ENCODE measurements at places on chromosomes 6 and 20.

DNA sequence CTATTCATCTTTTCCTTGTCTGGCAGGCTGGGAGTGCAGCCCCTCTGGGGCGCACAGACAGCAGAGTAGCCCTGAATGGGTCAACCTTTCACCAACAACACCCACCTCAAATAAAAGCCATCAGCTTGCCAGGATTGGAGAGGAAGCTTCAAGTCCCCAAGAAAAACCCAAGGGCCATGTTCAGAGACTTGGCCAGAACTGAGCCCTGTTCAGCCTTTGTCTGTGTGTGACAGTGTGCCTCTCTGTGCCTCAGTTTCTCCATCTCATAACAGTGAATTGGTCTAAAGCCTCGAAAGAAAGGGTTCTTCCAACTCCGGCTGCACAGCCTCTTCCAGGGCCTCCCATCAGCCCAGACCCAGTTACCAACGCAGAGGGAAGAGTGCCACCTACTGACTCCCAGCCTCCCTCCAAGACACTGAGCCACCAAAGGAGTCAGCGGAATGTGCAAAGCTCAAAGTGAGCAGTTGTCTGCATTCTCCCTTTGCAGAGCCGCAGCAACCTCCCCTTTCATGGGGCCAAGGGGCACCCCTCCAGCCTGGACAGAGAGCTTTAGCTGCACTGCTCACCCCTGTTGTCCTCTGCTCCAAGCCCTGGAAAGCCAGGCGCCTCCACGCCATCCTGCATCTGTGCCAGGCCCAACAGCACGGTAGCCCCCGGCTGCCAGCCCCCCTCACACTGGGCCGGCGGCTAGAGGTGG, 82.7 kb upstream of the TOP1 start:
- no peak for DNase-seq

GRCh38 chr6:131754715-131755567, 44.1 kb upstream of the CTAGE9 start:
- no peak for DNase-seq

GRCh38 chr20:50821994-50822393, 27.1 kb downstream of the BCAS4 start:
- DNase-seq: no peak

- DNase-seq: no peak
Observed at GRCh38 chr6:119950681-119951080, 601.1 kb upstream of the MAN1A1 start.

DNA sequence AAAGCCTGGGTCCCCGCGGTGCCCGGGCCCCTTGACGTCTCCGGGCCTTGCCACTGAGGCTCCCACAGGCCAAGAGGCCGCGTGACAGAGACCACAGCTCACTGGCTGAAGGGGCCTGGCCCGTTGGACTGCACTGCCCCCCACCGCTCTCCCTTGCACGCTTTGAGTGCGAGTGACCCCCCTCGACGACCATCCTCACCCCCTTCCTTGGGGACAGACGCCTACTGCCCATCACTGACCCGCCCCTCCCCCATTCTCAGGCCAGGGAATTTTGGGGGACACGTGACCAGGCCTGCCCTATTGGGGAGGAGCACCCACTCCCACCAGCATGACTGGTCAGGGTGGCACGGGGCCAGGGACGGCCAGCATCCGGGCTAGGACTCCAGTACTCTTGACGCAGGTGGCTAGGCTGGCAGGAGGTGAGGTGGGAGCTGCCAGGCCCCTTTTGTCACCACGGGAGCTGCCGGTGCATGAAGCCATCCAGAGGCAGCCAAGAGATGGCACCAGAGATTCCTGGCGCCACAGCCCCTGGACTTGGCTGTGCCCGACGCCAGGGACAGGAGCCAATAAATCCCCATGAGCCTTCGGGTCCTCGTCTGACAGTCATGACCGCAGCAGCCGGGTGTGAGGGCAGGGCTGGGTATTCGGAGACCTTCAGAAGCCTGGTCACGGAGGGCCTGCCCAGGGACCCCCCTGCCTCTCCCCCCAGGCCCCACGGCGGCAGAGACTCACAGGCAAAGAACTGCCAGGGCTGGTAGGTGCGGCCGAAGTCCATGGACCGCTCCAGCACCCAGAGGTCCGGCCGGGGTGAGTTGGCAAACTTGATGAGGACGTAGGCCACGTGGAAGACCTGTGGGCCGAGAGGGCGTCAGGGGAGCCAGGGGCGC, 14.5 kb downstream of the LAMA5 start:
- DNase-seq: no peak

DNA sequence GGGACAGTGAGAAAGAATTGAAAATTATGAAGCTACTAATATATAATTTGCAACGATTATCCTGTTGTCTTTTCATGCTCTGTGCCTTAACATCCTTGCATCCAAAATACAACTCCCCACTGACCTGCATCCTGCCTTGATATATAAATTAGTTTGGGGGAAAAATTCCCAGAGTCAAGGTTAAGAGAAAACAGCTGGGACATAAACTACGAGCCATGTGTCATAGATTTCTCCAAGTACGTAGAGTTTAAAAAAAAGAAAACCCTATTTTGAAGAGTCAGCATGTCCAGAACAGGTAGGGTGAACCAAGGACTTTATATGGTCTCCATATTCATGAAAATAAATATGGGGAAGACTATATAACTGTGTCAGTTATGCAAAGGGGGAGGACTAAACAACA, 123.8 kb upstream of the MARCKS start:
- no peak for DNase-seq

DNA sequence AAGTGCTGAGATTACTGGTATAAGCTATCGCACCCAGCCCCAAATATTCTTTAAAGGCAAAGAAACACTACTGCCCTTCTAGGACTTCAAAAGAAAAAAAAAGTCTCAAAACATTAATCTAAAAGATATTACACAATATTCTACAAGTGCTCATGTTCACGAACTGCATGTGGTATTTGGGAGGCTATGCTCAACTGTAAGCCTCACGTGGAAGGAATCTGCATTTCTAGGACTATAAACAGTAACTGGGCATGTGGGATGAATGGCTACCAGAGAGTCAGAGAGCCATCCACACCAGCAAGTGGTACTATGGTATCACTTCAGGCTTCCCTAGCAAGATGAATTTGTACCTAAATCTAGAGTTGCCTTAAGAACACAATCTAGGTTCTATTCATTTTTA, 50.0 kb downstream of the FKBP5 start:
- DNase-seq: no peak

GRCh38 chr6:138307816-138308730, 69.6 kb upstream of the SMIM28 start:
- DNase-seq: no peak

DNA sequence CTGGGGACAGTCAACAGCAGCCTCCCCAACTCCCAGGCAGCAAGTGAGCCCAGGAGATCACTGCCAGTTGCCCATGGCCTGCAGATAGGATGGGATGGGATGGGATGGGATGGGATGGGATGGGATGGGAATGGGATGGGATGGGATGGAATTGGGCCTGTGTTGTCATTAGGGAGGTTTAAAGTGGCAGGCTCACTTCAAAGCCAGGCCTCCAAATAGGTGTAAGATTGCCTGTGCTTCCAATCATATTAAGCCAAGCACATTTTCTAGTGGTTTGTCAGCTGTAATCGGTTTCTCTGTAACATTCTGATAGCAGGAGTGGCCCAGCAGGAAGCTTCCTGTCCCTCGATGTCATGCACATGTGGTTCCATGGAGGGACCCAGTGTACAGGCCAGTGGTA, 82.7 kb upstream of the NXT1 start:
- no peak for DNase-seq

GRCh38 chr6:141451181-141451510, 681.6 kb upstream of the GJE1 start:
- no peak for DNase-seq

DNA sequence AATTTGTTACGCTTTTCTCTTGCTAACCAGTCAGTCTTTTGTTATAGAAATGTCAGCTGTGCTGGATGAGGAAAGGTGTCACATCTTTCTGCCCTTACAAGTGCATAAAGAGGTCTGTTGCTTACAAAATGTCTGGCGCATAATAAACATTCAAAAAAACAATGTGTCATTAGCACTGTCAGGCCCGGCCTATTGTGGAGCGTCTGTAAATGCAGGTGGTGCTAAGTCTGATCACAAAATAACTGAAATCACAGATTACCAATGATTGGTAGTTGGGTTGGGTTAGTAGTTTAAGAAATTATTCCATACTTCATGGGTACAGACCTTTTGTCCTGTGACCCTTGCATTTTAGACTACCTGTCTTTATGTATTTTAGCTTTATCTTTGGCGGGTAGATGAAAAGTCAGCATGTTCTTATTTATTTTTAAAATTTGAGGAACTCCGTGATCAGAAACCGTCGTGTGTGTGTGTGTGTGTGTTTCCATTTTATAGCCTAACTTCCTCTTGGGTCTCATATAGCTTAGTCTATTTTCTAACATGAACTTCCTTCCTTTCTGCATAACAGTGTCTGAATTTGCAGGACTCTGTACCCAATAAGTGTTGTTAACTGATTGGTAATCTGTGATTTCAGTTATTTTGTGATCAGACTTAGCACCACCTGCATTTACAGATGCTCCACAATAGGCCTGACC, 88.1 kb upstream of the IFNGR1 start:
- DNase-seq: no peak

Measured in activated naive CD4-positive, alpha-beta T cell treated with anti-CD3 and anti-CD28 coated beads, Interleukin-2, amount 50 U/mL, for 16 hours (primary cell).